ENCODE measurements at places on chromosomes 3 and 15.

GRCh38 chr3:152292366-152292765 lies 23.6 kb downstream of the MBNL1 start:
- no peak for DNase-seq

DNA sequence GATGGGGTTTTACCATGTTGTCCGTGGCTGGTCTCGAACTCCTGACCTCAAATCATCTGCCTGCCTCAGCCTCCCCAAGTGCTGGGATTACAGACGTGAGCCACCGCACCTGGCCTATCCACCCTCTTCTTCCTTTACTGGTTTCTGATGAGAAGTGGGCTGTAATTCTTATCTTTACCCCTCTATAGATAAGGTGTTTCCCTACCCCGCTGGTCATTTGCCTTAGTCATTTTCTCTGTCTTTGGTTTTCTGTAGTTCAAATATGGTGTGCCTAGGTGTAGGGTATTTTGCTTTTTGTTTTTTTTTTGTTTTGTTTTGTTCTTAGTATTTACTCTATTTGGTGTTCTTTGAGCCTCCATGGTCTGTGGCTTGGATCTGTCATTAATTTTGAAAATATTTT lies 41.3 kb downstream of the APBA2 start:
- no peak for DNase-seq

- no peak for DNase-seq
Observed at GRCh38 chr3:71997066-71997653, 212.2 kb upstream of the PROK2 start.

GRCh38 chr3:133675631-133676335 lies 14.0 kb upstream of the TOPBP1 start:
- no peak for DNase-seq

- DNase-seq, result no peak
Observed at GRCh38 chr3:11819146-11819689, 27.5 kb downstream of the TAMM41 start.

GRCh38 chr15:59828263-59828662 lies 139.1 kb upstream of the BNIP2 start:
- no peak for DNase-seq

GRCh38 chr3:64650096-64650622 lies 37.6 kb downstream of the ADAMTS9 start:
- no peak for DNase-seq

- DNase-seq, result no peak
Observed at GRCh38 chr3:29705906-29706844, 425.3 kb downstream of the RBMS3 start.

DNA sequence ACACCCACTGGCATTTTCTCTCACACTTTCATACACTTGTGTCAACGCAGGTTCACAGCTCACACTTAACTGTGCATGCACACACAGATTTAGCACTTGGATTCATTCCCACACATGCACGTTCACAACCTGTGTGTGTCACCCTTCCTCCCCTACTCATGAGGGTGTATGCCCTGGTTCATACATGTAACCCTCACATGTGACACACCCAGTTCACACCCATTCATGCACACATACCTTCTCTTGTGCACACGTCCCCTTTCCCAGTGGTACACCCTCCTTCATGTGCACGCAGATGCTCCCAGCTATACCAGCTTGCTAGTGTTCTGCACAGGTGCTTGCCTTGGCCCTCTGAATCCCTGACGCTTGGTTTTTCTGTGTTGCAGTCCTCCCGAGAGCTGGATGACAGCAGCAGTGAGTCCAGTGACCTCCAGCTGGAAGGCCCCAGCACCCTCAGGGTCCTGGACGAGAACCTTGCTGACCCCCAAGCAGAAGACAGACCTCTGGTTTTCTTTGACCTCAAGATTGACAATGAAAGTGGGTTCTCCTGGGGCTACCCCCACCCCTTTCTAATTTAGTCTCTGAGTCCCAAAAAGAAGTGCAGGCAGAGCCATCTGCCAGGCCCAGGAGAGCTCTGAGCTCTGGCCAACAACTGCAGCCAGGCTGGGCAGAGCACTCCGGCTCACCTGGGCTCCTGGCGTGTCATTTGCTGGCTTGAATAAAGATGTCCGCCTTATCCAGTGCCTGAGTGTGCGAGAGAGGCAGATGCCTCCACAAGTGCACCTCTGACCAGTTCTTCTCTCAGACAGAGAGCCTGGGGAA lies 39.5 kb downstream of the GOLGA6A start:
- DNase-seq, result no peak

DNA sequence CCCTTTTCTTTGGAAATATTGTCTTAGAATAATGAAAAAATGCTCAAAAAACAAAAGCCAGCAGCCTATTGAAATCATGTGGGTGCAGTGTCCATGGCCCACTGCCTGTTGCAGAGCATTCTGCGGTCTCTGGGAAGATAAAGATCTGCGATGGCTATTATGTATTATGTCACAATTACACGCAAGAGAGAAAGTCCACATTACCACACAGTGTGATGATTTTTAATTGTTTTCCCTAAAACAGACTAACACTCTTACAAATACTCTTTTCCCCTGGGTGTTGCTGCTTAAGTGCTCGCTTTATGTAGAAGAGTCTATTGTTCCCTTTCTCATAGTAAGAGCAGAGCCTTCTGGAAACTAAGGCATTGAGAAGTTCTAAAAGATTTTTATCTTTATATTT lies 32.2 kb downstream of the SSR3 start:
- no peak for DNase-seq

GRCh38 chr15:82798531-82799166 lies 7.2 kb downstream of the FSD2 start:
- no peak for DNase-seq

GRCh38 chr3:67524046-67524445 lies 130.4 kb downstream of the SUCLG2 start:
- DNase-seq, result no peak

- DNase-seq, result no peak
Observed at GRCh38 chr3:177210744-177211502, 13.6 kb upstream of the TBL1XR1 start.

Data from NCI-H2081 treated with DMSO at 0.1 percent for 48 hours (cell line).